ENCODE measurements at places on chromosomes 1 and 21. TPM values are rescaled to one million over a fixed set of nuclear protein-coding genes. Genes with fewer than 3 reads are reported as not detected.

GRCh38 chr1:116375887-116376728 lies 3.1 kb downstream of the ATP1A1 start:
- peak; percentile 78 for DNase-seq

DNA sequence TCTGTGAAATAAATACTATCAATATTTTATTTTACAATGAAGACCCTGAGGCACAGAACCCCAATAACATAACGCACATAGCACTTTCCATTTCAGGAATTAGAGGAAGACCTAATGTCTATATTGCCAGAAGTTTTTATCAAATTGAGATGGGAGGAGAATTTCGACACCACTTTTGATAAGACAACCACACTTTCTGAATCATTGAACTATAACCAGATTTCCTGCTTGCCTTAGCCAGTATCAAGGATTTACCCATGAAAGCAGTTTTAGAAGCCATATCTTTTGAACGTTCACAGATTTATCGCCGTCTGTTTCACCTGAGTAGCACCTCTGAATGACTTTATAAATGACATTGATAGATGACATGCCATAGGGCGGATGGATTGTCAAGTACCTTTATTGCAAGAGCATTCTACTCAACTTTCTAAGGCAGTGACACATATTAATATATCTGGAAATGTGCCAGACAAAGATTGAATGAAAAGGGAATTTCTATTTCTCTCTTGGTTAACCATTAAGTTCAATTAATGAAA lies 768.4 kb downstream of the LTN1 start:
- no peak for DNase-seq

DNA sequence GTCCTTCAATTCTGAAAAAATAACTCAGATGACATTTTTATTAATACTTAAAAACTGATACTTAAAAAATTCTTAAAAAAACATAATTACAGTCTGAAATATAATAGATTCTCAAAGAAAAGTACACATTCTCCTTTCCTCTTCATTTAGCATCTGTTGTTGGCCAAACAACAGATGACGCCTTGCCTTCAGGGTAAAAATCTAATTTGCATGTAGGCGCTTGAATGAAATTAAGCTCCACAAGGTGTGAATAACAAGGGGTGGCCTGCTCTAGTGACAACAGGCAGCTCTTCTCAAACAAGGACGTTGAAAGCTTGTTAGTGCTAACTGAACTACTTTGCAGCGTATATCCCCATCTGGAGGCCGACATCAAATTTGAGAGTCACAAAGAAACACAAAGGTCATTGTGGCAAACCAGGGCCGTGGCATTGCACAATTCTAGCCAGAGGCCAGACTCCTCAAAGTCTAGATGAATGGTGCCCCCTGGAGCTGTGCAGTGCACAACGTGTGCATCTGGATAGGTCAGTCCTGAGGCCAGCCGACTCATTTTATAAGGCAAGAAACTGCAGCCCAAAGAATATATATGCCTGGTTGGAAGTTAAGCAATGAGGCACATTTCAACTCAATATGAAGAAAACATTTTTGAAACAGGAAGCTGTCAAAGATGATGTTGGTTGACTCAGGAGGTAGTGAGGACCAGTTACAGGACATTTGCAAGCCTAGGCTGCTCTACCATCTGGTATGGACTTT lies 459.2 kb upstream of the RUNX1 start:
- DNase-seq = peak; percentile 60

DNA sequence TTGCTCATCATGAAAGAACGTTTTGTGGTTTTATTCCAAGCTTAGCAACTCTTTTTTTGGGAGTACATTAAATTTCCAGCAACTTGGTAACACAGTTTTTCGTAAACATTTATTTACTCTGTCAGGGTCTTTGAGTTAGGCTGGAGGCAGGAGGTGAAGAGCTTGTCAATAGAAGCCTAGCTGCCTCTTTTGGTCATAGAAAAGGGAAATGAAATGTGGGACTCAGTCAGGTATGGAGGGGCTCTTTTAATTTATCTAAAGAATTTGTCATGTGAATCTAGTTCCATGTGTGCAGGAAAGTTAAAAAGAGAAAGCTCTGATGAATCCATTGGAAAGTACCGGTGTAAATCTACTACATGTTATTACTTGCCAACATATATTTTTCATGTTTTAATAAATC lies 45.9 kb upstream of the PRMT6 start:
- DNase-seq = no peak

The PHGDH gene
- 6.4 TPM for total RNA-seq

GRCh38 chr1:17045634-17046333 lies 8.0 kb downstream of the SDHB start:
- no peak for DNase-seq

The BCAN gene
- total RNA-seq = 0.05 TPM

The SLAMF9 gene
- total RNA-seq = not detected

DNA sequence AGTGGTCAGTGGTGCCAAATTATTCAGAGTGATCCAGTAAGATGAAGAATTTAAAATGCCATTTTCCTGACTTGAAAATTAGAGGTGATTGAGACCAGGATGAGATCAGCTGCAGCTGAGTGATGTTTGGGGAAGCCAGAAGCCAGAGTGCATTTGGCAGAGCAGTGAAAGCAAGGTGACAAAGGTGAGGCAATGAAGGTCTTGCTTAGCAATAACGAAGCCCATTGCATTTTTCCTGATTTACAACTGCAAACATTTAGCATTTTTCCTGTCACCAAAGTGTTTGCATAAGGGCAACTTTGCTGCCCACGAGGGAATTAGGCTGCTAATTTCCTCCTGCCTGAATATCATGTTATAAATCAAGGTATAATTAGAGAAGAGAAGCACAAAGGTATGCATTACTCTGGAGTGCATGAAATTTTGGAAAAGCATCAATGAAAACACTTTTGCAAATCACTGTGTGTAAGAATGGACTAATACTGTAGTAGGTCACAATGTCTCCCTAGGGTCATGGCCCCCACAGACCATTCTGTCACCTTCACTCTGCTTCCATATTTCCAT lies 188.2 kb upstream of the LYPLAL1 start:
- DNase-seq = no peak

- DNase-seq = no peak
Observed at GRCh38 chr1:215543191-215543606, 23.9 kb upstream of the KCTD3 start.

- DNase-seq = no peak
Observed at GRCh38 chr1:118155106-118155505, 29.9 kb downstream of the SPAG17 start.

The PM20D1 gene
- 1.7 TPM for total RNA-seq

DNA sequence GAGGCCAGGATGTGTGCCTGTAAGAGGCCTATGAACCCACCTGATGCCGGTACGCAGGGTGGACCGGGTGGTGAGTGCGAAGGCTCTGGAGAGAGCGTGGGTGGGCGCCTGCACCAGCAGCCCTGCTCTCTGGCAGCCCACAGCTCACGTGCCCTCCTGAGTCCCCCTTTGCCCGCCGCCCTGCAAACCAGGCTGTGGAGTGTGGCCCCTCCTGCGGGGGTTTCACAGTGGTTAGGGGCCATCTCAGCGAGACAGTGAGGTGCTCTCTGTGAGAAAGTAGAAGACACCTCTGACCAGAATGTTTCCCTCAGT lies 22.3 kb downstream of the RHBG start:
- DNase-seq = no peak

DNA sequence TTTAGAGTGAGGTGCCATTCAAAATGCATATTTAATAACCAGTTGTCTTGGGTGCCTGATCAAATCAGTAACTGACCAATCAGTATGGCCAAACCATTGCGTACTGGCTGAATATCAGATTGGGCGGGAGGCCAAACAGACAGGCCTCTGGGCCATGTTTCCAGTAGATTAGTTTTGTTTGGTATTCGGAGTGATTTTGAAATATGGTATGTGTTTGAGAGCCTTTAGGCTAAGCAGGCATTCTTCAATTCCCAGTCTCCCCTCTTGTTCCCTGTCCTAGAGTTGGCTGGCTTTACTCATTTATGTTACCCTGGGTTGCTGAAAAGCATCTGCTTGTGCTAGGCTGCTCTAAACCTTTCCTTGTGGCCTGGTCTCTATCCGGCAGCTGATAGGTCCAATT lies 80.1 kb downstream of the BACH1 start:
- no peak for DNase-seq

- no peak for DNase-seq
Observed at GRCh38 chr1:213380865-213381264, 329.8 kb downstream of the RPS6KC1 start.

DNA sequence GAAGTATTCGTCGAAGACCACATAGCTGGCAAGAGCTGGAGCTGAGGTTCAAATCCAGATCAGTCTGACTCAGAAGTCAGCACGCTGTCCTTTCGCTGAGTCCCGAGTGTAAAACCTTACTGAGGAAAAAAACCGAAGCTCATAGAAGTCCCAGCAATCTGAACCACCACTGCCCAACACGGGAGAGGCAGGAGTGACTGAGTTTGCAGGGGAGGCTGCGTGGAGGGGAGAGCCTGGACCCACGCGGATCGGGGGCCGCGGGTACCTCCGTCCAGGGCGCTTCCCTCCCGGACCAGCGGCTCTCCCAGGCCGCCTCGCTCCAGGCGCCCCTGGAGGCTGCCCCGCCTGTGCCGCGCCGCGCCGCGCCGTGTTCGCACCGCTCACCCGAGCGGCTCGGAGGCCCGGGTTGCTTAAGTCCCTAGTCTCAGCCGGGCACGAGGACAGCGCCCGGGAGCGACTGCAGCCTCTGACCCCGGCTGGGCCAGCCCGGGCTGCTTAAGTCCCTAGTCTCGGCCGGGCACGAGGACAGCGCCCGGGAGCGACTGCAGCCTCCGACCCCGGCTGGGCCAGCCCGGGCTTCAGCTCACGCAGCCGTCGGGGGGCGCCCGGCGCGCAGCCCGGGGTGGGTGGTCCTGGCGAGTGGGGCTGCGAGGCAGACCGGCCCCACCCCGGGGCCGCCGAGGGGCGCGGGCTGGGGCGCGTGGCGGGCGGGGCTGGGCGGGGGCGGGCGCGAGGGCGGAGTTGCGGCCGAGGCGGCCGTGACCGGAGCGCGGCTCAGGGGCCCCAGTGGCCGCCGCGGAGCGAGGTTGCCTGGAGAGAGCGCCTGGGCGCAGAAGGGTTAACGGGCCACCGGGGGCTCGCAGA lies at the start of gene ADAMTSL4:
Gene ADAMTSL4 (plus strand): TSS at position 777 of the 864 bp plus-strand sequence. CDS start 2,881 bp downstream, outside the sequence.
- DNase-seq = peak; percentile 62

GRCh38 chr1:185663771-185664296 lies 70.4 kb upstream of the HMCN1 start:
- no peak for DNase-seq

GRCh38 chr1:117895482-117896114 lies 33.8 kb downstream of the GDAP2 start:
- no peak for DNase-seq

GRCh38 chr21:17612565-17613241 lies at the start of gene BTG3:
Gene BTG3 (minus strand): TSS chr21:17612901. CDS start chr21:17609144, 3,757 bp downstream.
- DNase-seq = peak; percentile 80

- no peak for DNase-seq
Observed at GRCh38 chr1:25544819-25545218, 1.4 kb downstream of the LDLRAP1 start.

GRCh38 chr1:61639608-61640336 lies 85.2 kb downstream of the TM2D1 start:
- no peak for DNase-seq

GRCh38 chr1:181117648-181118449 lies 29.3 kb downstream of the IER5 start:
- DNase-seq = no peak

GRCh38 chr21:32957545-32957944 lies 68.2 kb upstream of the OLIG2 start:
- no peak for DNase-seq

DNA sequence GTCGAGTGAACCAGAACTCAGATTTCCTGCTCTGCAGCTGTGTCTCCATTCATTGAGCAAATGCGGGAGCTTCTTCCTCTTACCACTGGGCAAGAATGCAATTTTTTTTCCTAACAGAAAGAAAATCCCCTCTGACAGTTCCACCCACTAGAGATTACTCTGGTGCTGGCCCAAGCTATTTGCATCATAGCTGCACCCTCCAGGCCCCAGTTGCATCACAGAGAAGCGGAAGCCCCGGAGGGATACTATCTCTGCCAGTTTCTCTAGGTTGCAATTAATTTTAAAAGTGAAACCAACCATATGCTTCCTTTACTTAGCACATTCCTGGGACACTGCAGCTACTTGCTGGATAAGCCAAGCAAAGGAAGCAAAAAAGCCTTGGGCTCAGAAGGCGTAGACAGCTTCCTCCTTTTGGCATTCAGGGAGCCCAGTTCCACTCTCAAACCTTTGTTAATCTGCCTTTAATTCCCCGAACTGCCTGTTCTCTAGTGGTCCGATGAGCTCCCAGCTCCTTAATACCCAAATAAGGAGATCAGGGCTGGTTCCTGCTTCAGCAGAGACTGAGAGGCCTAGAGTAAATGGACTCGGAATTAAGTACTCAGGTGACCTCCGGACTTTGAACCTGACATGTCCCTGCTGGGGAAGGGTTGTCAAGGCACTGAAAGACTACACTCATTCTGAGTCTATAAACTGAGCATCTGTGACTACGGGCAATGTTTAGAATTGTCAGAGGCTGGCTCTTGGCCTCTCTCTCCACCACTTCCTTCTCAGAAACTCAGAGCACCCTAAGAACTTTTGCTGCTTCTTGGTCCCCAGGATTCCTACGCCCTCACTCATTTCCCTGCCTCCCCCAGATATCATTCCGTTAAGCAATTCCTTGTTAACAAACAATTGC lies 72.5 kb upstream of the TNFSF18 start:
- DNase-seq = peak; percentile 64

- no peak for DNase-seq
Observed at GRCh38 chr1:160539990-160540858, 17.2 kb upstream of the SLAMF6 start.

The CASZ1 gene
- 56.3 TPM for total RNA-seq

GRCh38 chr1:168472223-168472622 lies 71.6 kb downstream of the XCL2 start:
- no peak for DNase-seq

The VANGL1 gene
- total RNA-seq = 5.9 TPM

The SLC5A9 gene
- total RNA-seq = 0.36 TPM

The CHD5 gene
- 0.19 TPM for total RNA-seq

GRCh38 chr1:2592672-2593071 lies 6.1 kb downstream of the PRXL2B start:
- no peak for DNase-seq

DNA sequence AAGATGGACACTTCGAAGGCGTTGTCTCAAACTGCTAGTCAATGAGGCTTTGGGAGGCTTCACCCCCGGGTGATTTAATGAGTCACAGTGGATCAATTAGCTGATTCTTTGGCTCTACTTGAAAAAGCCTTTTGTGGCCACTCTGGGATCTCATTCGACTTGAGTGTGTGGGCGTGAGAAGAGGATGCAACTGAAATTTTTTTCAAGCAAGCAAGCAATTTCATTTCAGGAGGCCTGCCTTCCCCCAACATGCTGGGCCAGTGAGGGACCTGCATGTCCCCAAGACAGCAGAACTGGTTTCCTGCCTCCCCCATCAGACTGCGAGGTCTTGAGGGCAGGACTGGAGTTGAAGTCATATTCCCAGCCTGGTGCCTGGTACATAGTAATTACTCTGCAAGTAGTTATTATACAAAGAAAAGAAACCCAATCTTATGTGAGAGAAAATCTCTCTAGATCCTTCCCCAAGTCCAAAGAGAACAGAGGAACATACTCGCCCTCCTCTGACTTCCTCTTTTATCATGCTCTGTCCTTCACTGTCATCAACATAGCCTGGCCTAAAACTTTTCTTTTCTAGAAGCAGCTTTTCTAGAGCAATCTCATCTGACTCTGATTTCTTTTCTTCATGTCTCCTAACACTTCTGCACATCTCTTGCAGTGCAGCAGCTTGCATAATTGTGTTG lies 22.7 kb downstream of the SYT6 start:
- no peak for DNase-seq

- DNase-seq = no peak
Observed at GRCh38 chr1:6008084-6008415, 15.8 kb upstream of the NPHP4 start.
